ENCODE measurements at places on chromosomes 5 and 9.
A peak's percentile ranks its signal among the peaks of the same experiment; 100 is the strongest.

GRCh38 chr5:79346420-79346824 lies 110.5 kb downstream of the JMY start:
- no peak for DNase-seq

DNA sequence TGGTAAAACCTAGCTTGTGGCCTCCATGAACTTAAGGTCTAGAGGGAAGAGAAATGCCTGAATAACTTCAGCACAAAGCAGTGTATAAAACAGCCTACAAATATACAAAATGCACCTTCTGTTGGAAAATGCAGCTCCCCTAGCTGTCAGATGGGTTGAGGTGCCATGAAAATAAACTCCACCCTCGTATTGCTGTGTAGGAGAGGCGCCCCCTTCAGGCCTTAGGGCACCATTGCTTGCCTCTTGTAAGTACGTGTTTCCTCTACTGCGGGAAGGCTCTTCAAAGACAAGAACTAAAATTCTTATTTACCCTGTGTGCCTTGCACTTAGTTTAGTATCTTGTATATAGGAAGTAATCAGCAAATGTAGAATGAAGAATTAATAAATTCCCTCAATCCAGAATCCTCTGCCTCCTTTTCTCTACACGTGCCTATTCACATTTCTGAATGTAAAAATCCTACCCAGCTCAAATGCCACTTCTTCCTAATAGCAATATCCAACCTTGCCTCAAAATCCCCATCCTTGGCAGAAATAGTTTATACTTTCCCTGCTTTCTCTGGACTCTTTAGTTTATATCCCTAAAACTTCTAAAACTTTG lies 393.7 kb upstream of the PDE4D start:
- peak; percentile 60 for DNase-seq

DNA sequence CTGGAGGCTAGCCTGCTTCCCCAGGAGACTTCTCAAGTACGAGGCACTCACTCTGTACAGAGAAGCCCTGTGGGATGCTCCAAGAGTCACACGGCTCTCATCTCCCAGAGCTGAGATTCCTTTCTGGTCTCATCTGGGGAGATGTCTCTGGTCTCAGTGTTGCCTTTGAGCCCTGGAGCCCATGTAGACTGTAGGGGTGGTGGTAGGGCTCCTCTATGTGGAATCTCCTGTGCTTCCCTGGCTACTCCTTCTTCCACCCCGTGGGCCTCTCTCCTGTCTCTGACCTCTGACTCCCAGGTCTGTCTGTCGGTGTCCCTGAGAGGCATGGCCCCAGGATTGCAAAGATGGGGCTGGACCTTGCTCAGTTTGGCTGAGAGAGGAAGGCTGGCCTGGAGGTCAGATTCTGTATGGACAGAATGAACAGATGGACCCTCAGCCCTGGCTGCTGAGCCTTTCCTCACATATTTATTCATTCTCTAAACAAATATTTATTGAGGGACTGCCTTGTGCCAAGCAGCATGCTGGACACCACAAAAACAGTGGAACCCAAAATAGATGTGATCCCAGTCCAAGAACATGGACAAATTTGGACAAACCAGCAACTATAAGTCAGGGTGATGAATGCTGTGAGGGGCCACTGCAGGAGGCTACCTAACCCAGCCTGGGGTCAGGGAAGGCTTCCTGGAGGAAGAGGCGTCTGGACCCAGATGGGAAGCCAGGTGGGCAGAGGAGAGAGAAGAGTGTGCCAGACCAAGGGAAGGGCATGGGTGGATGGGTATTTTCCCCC lies 2.6 kb downstream of the CCL19 start:
- no peak for DNase-seq

DNA sequence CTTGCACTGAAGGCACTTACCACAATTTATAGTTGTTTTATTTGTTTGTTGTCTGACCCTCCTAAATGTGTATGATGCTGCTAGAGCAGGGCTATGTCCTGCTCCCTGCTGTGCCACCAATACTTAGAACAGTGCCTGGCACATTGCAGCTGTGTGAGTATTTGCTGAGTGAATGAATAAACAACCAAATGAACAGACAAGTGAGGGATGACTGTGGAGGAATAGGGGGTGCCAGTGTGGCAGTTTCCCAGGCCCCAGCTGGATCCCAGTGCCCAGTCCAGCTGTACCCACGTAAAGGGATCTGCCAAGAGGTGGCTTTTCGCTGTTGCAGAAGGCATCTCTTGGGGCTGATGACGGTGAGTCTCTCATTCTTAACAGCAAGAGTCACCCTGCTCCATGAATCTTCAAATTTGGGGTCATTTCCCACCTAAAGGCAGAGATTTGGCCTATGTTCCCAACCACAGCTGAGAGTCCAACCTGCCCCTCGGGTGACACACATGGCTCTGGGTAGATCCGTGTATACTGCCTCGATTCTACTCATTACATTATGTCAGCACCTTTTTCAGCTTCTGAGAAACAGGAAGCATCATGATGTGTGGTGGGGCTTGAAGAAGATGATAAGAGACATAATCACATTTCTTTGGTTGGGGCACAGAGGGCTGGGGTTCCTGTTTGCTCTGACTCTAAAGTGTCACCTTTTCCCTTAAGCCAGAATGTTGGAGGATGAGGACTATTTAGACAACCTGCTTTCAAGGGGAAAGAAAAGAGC lies 14.3 kb downstream of the IL5 start:
- peak; percentile 61 for DNase-seq

- no peak for DNase-seq
These were observed 284.8 kb upstream of the GRAMD2B start for GRCh38 chr5:126138281-126138931.

GRCh38 chr5:66362687-66363086 lies 218.6 kb downstream of the SREK1 start:
- DNase-seq = no peak

- no peak for DNase-seq
These were observed 2.8 kb upstream of the AMBP start for GRCh38 chr9:114080773-114081440.

DNA sequence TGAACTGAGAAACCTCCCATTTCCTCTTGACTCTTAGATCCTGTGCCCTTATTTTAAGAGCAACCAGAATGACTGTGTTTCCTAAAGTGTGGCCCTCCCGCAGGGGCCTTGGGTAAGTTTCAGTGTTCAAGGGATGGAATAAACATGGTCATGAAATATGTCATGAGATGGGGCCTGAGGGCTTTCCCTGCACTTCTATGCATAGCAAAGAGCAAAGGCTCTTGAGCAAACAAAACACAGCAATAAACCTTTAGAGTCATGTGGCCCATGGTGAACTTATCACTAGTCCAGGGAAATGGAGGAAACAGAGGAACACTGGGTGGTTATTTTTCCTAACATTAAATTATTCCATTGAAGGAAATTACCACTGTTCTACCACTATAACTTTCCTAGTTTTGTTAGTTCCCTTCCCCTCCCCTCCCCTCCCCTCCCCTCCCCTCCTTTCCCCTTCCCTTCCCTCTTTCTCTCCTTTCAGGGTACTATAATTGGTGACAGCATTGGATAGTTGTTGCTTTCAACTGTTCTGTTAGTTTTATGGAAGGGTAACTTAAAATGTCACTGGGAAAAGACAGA lies 72.4 kb downstream of the CTSL start:
- no peak for DNase-seq

- peak; percentile 29 for DNase-seq
These were observed 159.5 kb downstream of the TRPM6 start for GRCh38 chr9:74728176-74728575.

DNA sequence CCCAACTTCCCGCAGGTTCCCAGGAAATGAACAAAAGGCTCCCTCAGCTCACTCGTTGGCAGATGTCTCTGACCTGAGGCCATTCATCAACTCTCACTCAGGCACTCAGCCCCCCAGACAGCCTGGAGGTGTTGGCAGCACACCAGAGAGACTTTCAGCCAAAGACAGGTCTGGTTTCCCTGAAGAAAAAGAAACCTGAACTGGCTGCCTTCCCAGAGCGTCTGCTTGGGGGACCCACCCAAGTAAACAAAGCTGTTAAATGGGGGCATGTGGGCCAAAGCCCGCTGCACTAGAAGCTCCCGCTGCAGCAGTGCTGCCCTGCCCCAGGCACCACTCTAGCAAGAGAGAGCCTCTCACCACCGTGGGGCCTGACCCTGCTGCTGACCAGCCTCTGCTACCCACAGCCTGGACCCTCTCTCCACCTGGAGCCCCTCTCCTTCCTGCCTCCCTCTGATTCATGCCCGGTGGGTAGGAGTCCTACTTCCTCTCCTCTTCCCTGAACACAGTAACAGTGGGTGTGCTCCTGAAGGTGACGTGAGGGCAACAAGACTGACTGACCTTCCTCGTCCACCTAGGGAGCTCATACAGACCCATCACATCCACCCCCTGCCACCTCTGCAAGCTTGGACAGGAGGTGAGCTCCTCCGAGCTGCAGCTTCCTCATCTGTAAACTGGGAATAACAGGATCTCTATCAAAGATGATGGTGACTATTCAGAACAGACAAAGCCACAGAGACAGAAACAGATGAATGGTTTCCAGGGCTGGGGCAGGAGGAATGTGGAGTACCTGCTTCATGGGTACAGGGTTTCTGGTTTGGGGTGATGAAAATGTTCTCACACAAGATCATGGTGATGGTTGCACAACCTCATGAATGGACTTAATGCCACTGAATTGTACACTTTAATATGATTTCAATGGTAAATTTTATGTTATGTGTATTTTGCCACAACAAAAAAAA lies 31.0 kb upstream of the GABRP start:
- DNase-seq = no peak

DNA sequence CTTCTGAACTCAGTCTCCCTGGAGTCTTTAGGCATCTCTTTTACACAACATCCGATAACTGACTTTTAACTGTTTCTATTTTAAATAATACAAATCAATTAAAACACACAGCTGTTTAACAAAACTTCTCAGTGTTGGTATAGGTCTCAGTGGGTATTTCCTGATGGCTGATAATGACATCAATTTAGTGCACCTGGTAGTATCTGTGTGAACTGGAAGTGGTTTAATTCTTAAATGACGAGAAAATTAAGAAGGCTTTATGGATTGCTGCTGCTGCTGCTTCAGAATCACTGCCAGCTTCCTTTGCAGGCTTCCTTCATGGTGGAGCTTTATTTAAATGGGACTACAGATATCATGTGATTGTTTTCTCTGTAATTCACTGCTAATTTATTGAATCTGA lies 92.3 kb downstream of the RPS23 start:
- no peak for DNase-seq

DNA sequence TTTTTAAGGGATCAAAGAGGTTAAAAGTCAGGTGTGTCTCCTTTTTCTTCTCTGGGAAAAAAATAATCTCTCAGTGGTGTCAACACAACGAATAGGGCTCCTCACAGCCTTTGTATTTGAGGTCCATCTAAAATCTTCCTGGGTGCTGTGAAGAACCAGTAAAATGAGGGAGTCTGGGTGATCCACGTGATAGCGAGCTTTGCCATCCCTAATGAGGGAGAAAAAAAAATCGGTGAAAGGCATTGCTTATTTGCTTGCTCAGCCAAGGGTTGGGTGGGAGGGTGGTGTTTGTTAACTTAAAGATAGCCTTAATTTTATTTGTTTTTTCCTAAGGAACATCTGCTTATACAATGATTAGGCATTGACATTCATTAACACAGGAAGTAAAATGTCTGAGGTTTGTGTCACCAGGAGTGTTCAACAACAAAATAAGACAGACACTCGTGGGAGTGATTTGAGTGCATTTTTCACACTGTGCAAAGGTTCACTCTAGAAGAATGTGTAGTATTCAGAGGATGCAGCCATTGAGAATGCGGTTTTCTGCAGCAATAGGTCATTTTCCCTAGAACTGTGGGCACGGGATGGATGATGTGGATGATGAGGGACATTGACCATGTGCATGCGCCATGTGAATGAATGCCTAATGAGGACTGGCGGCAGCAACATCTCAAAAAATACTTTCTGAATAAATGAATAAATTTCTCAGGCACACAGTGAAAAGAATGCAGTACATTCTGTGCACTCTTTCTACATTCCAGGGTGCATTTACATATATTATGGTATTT lies 369.5 kb downstream of the NTRK2 start:
- peak; percentile 78 for DNase-seq

- DNase-seq = no peak
These were observed 25.5 kb downstream of the OLFML2A start for GRCh38 chr9:124802426-124802825.

GRCh38 chr5:181131514-181131913 lies 545 bp upstream of the OR2V1 start:
- no peak for DNase-seq

GRCh38 chr5:149019679-149020078 lies 43.2 kb downstream of the SH3TC2 start:
- DNase-seq = no peak

GRCh38 chr5:124683917-124684555 lies 62.4 kb downstream of the ZNF608 start:
- no peak for DNase-seq

- DNase-seq = peak; percentile 85
These were observed 25.0 kb upstream of the MATR3 start for GRCh38 chr5:139268364-139269202.

GRCh38 chr5:35922468-35922867 lies 16.0 kb downstream of the CAPSL start:
- no peak for DNase-seq

DNA sequence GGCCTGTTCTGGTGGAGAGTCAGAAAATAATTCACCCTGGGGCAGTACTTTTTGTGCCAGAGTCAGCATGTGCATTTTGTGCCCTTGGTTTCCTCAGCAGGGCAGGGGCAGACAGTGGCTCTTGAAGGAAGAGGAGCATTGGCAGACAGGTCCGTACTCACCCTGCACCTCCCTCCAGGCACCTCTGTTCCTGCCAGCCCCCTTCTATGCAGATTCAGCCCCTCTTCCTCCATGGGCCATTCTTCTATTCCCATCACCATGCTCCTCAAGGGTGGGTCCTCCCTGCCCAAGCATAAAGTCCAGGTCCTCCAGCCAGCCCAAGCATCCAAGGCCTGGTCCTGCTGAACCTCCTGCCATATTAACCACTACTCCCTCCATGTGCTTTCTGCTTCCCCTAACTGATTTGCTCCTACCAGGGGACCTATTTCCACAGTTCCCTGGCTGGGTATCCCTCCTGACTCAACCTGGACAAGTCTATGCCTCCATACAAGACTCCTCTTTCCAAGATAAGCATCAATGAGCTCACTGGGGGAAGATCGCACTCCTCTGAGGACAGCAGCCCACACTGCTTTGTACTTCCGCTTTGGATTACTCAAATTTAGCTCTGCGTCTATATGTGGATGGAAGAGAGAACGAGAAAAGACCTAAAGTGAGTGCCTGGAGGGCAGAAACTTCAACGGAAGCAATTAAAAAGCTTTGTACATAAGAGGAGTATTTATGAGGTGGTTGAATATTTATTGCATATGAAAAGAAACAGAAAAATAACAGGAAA lies 9.3 kb upstream of the ACSL6 start:
- DNase-seq = no peak

Measured in globus pallidus (tissue), 1 donor.